ENCODE measurements at places on chromosomes 12 and 14.

GRCh38 chr12:132333766-132334165 is 4.4 kb upstream of the GALNT9 start:
- no peak for DNase-seq

DNA sequence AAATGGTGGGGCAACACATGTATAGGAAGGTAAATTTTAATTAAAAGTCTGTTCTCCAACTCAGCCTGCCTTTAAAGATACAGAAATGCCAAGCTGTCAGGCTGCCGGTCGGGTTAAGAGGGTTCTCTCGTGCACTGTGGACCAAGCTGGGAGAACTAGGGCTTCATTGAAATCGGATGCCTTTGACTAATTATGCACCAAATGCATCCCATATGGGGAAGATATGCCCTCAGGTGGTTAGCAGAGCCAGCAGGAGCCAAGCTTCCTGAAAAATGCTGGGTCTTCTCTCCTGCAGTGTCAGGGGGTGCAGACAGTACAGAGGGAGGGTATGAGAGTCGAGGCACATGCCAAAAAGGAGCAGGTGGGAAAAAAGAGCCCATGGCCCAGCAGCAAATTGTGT is 236.1 kb downstream of the CACNA1C start:
- DNase-seq: no peak

- DNase-seq: no peak
Observed at GRCh38 chr12:1706632-1706980, 15.7 kb downstream of the ADIPOR2 start.

DNA sequence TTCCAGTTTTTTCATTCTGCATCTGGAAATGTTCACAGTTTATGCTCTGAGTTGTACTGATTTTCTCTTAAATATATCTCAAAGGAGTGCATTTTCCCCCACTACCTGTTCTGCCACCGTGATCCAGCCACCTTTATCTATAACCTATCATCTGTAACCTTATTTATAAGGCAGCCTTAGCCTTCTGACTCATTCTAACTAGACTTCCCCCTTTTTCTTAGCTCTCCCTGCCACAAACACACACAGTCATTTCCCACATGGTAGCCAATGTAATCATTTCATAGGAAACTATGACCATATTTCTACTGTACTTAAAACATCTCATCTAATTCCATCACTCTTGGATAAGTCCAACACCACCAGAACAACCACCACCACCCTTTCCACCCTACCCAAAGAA is 10.8 kb upstream of the GYS2 start:
- no peak for DNase-seq

DNA sequence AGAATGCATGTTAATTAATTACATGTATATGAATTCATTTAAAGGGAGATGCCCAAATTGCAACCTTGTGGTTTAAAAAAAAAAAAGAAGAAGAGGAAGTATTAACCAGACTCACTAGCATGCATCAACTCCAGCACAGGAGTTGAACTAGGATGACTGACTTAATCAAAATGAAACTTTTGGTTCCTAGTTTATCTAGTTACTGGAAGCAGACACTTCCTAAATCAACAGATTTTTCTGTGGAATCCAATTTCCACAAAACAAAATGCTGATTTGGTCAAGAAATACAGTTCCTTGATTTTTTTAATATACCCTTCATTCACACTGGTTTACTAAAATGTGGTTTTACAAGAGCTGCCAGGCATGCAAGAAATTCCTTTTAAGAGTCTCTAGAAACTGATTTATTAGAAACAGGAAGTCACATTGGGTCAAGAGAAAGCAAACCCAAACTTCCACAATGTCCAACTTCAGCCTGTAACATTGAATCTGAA is 41.6 kb downstream of the ITPR2 start:
- no peak for DNase-seq

- no peak for DNase-seq
Observed at GRCh38 chr14:53553221-53553620, 400.1 kb upstream of the DDHD1 start.

- DNase-seq: no peak
Observed at GRCh38 chr14:104103061-104103445, 17.6 kb downstream of the ASPG start.

GRCh38 chr14:69658664-69659261 is 47.4 kb downstream of the SUSD6 start:
- DNase-seq: peak; percentile 69

DNA sequence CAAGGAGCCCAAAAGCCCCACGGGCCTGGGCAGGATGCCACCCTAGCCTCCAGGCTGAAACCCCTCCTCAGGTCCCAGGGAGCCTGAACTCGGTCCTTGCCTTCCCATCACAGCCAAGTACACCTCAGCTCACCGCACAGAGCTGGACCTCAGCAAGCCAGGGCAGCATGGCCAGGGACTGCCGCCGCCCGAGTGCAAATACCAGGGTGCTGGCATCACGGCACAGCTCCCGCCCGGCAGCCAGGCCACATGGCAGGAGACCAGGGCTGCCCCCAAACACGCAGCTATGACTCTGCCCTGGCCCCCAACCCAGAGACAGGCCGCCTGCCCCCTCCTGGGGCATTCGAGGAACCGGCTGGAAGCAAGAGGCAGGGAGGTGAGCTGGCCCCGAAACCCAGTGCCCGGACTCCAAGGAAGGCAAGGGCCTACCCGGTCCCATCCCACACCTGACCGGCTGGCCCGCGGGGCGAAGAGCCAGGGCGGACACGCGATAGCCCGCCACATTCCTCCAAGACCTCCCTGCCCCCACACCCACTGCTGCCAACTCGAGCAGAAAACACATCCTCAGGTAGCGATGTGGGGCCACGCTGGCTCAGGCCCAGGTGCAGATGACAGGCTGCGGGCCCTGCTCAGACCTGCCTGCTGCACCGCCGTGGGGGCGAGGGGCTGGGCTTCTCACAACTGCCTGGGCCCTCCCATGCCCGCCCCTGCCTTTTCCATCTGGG is 2.7 kb downstream of the JAG2 start:
- DNase-seq: no peak

GRCh38 chr14:79027138-79027537 is 857.0 kb downstream of the NRXN3 start:
- DNase-seq: no peak

All from NCI-H1417 (cell line).